ENCODE measurements at places on chromosomes 5 and 9.

DNA sequence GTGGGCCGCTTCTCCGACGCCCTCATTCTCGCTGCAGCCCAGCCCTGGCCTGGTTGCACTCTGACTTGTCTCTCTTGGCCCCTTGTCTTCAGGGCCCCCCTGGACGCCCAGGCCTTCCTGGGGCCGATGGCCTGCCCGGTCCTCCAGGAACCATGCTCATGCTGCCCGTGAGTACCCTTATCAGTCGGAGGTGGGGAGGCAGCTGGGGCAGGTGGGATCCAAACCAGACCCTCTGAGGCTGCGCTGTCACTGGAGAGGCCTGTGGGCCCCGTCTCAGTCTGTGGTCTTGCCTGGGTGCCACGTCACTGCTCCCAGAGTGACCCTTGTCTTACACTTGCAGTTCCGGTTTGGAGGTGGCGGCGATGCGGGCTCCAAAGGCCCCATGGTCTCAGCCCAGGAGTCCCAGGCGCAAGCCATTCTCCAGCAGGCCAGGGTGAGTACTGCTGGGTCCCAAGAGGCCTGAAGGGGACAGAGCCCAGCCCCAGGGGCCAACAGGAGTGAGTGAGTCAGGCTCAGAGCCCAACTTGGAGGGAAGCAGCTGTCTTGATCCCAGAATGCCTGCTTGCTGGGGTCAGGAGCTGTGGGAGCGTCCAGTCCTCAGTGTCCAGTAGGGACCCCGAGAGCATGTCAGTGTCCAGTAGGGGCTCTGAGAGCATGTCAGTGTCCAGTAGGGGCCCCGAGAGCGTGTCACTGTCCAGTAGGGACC, 109.0 kb downstream of the COL5A1 start:
- DNase-seq, result no peak

DNA sequence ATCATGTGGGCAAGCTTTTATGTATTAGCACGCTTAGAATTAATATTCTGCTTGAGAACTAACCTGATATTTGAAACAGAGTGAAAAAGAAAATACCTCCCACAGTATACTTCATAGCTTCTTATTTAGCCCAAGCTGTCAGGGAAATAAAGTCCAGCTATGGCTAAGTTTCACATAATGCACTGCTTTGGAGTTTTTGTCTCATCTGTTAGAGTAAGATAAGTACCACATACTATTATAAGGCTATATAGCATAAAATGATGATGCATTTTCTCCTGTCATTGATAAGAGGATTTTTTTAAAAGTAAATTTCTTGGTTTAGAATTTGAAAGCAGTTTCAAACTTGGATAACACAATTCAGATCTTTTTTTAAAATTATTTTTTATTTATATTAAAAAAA, 2.4 kb upstream of the ANKDD1B start:
- no peak for DNase-seq

- no peak for DNase-seq
Measured at GRCh38 chr5:27473307-27474046, 435.1 kb upstream of the CDH9 start.

GRCh38 chr9:92911511-92912475, 34.0 kb upstream of the ZNF484 start:
- no peak for DNase-seq

GRCh38 chr5:84364043-84364442, 20.6 kb downstream of the EDIL3 start:
- no peak for DNase-seq

DNA sequence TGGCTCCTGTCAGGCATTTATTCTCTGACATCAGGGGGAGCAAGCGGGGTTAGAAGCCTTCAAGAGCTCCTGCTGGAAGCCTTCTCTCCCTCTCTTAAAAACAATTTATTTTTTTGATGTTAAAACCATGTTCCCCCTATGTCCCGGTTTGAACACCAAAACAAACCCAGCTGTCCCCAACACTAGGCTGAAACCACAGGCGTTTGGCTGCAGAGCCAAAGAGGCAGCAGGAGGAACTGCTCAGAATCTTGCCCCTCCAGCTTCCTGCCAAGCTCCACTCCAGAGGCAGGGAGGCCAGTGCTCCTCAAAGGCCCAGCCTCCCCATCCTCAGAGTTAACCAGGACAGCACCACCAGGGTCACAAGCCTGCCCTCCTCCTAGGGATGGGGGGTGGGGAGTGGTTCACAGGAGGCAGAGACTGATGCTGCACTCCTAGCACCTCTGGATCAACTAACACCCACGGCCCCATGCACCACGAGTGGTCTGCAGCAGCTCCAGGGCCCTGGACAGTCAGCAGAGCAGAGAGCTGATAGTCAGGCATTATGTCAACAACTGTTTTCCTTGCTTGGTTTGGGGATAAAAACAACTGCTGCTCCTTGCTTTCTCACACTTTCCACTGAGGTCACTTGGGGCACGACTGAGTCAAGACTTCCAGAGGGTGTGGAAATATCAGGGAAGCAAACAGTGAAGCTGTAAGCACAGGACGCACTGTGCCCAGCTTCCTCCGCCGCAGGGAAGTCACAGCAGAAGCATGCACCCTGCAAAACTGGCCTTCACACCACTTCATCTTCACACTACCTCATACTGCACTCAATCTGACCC, 96.5 kb upstream of the ADRA1B start:
- DNase-seq, result no peak

GRCh38 chr5:16464664-16465543, 696 bp downstream of the ZNF622 start:
- no peak for DNase-seq

- no peak for DNase-seq
Measured at GRCh38 chr5:110361471-110361870, 365.0 kb downstream of the TMEM232 start.

GRCh38 chr5:115461506-115462290, 82.9 kb downstream of the FEM1C start:
- DNase-seq, result no peak

- no peak for DNase-seq
Measured at GRCh38 chr5:67015541-67016191, 180.9 kb downstream of the CD180 start.

- no peak for DNase-seq
Measured at GRCh38 chr9:20200991-20201431, 412.2 kb upstream of the SLC24A2 start.

DNA sequence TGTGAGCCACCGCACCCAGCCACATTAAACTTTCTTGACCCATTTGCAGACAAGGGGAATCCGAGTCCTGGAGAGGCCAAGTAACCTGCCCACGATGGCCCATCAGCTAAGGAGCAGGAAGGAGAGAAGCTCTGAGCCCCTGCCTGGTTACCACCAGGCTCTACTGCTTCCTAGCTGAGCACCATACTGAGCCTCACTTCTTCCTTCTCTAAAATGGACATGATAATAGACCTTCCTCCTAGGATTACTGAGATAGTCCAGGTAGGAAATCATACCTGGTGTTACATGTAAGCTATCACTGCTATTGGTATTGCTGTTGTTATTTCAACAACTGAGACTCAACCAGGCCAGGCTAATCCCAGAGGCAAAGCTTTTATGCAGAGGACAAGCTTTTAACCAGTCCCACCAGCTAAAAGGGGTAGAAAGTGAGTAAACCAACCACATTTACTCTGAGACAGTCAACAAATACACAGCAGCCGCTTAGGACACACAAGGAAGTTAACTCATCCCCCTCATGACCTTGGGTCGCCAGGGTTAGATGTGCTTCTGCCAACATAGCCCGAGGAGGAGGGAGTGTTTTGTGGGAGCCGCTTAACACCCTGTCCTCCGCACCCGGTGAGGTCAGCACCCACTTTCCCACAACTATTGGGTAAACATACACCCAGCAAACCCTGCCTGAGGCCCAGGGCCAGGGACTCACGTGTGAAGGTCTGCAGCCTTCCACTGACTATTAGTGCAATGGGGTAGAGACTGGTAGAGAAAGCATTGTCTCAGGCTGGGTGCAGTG, 20.6 kb upstream of the PTGES start:
- no peak for DNase-seq

GRCh38 chr9:68851657-68852056, 146.6 kb downstream of the PIP5K1B start:
- no peak for DNase-seq

DNA sequence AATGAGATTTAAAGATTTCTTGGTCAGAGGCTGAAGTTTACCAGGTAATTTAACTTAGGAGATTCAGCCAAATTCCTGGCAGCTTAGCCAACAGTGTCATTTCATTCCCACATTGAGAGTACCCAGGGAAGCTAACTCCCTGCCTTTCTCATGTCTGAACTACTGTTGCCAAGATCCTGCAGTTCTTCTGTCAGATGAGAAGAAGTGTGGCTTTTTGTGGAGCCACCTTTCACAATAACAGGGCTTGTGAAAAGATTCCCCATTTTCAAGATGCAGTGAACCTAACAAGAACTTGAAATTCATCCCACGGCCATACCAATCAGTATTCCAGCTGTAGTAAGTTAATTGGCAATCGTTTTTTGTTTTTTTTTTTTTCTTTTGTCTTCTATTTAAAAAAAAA, 176.4 kb downstream of the XRCC4 start:
- DNase-seq, result no peak

- no peak for DNase-seq
Measured at GRCh38 chr9:97367729-97368128, 44.2 kb upstream of the TDRD7 start.

DNA sequence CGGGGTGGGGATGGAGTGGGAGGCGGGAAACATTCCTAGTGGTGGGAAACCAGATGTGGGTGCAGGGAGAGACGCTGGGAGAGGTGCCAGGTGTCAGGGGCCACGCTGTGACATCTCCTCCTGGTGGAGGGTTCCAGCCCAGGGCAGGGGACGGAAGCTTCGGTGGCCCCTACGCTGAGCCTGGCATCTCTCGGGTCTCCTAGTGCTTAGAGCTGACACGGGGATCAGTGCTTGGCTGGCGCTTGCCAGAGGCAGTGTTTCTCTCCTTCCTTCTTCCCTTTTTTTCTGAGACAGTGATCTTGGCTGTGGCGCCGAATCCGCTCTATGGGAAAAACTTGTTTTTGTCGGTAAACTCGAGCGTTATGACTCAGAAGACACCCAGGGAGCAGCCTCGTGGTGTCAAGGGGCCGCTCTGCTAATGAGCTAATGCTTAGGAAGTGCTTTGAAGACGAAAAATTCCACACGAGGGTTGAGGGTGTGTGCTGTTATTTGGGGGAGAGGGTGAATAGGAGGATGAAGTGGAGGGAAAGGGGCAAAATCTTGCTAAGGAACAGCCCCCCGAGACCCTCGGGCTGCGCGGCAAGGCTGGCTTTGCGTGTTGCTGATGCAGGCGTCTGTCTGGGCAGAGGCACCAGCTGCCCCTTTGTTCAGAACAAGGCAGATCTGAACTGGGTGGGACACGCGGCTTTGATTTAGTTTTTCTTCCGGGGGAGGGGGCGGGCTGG, 20.4 kb upstream of the IER5L start:
- no peak for DNase-seq

DNA sequence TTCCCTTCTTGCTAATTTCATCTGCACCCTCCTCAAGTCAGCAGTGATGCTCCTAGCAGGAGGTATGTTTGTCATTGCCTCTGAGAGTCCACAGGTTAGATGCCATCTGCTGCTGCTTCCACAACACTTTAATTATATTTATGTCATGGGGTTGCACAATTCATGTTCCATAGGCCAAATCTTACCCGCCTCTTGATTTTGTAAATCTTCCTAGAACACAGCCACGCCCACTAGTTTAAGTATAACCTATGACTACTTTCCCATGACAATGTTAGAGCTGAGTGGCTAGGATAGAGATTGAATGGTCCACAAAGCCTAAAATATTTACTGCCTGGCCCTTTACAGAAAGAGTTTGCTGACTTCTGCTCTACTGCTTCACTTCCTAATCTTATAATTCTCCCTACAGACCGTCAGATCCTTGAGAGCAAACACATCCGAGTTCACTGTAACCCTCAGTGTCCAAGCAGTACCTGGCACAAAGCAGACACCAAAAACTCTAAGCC, 21.1 kb downstream of the LIFR start:
- DNase-seq, result no peak

GRCh38 chr5:136901-137300, 44.9 kb downstream of the PLEKHG4B start:
- no peak for DNase-seq

GRCh38 chr5:125717209-125717608, 706.0 kb upstream of the GRAMD2B start:
- no peak for DNase-seq

DNA sequence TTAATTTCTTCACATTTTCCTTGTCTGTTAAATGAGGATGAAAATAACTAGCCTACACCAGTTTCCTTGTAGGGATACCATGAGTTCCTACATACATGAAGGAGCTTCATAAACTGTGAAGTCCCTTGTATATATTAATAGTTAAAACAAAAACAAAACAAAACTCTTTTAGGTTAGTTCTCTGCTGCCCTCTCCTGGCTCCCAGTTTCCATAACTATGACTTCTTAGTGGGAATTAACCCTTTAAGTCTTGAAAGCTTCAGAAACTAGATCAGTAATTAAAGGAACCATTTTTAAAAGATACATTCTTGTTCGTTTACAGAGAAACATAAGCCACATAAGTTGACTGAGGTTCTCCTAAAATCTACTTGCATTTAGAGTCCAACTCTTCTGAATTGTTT, 500.0 kb upstream of the C9orf72 start:
- DNase-seq, result no peak

- DNase-seq, result no peak
Measured at GRCh38 chr9:127216888-127217217, 47.7 kb upstream of the GARNL3 start.

DNA sequence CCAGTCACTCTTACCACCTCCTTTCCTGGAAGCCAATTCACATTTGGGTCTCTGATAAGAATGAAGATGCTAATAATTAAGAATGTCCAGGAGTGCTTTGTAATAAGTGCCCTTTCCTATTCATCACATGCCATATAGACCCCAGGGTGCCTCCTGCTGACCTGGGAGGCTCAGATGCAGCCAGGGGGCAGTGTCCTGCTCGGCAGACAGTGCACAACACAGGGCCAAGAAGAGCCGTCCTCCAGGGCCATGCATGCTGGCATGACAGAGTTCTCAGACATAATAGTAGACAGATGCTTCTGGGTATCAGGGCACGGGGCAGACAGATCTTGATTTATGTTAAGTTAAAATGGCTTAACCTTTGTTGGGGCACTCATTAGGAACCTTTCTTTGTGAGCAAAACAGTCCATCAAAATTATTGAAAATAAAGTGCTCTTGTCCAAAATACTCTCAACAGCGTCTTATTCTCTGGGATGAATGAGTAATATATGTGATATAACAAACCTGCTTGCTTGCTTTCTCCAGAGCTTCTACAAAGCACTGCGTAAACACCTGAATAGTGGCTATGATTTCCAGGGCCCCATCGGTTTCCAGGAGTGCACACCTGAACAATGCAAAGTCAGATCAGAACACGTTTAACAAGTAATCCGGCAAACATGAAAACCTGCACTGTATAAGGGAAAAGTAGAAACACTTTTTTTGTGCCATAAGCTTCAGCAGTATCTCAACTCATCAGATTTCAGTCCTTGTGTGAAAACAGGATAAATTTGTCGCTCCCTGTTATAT, 192.7 kb downstream of the FANCC start:
- no peak for DNase-seq

GRCh38 chr9:128733256-128733655, 9.3 kb upstream of the ZDHHC12 start:
- peak; percentile 52 for DNase-seq

GRCh38 chr9:4857163-4857810, 64.5 kb downstream of the RCL1 start:
- DNase-seq, result no peak

Data from GM12891 (cell line).